ENCODE measurements at places on chromosomes 2 and 18.

GRCh38 chr18:34544930-34545329 lies 165.2 kb upstream of the DTNA start:
- H3K4me1 ChIP-seq = no peaks in the 10 kb centered on the region
- H3K36me3 ChIP-seq = no peaks in the 10 kb centered on the region
- no peak overlapping the region for H3K27ac ChIP-seq
- H3K4me3 ChIP-seq = no peak overlapping the region

DNA sequence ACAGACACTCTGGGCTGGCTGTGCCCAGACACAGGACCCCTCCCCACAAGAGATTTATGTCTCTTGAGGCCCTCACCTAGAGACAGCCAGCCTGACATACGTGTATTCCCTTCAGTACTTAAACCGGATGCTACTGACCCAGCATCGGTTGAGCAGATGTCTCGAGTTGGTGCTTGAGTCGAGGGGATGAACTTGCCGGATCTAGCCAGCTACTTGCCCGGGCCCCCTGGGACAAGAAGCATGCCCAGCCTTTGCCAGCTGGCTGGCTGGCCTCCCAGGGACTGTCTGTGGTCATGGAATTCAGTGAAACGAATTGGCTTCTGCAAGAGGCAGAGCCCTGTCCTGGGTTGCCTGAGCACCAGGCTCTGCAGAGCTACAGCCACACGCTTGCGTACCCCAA lies 36.0 kb downstream of the DNMT3A start:
- H3K36me3 ChIP-seq = no peaks in the 10 kb centered on the region
- peaks cover 26% of the 10 kb centered on the region for H3K4me1 ChIP-seq
- DNase-seq = no peak
- no peaks in the 10 kb centered on the region for H3K27me3 ChIP-seq
- no peak overlapping the region for H3K4me3 ChIP-seq

DNA sequence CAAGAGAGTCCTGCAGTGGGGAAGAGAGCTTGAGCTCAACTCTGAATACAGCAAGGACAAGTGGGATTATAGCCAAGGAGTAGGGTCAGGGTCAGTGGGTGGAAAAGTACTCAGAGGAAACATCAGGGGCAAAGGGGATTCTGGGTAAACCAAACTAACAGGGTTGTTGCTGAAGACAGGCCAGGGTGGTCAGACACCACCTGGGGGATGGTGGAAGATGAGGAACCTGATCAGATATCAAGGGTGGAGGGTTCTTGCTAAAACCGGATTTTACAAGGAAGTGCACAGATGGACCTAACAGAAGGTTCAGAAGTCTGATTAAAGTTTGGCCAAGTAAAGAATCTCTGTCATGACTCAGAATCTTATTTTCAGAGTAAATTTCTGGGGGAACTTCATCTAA lies 16.5 kb downstream of the OSBPL1A start:
- H3K4me3 ChIP-seq = no peak overlapping the region
- no peak overlapping the region for H3K27ac ChIP-seq
- no peaks in the 10 kb centered on the region for H3K27me3 ChIP-seq
- DNase-seq = no peak
- no peaks in the 10 kb centered on the region for H3K4me1 ChIP-seq
- no peaks in the 10 kb centered on the region for H3K36me3 ChIP-seq

DNA sequence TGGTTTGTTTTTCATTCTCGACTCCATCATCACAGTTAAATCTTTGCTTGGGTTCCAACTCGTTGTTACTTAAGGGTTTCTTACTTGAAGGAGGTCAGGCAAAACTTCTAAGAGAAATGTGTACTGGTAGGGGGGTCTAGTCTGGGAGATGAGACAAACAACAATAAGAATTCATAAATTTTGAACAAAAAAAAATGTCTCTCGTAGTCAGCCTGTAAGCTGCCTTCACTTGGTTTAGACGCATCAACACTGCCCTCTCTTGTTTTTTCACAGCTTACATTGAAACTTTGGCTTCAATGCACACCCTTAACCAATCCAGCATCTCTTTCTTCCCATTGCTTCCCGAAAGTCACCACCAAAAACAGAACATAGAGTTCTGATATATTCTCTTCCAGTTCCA lies 576.4 kb upstream of the PIK3C3 start:
- peaks cover 19% of the 10 kb centered on the region for H3K4me1 ChIP-seq
- H3K27me3 ChIP-seq = no peaks in the 10 kb centered on the region
- H3K4me3 ChIP-seq = no peak overlapping the region
- no peak overlapping the region for H3K27ac ChIP-seq
- H3K36me3 ChIP-seq = no peaks in the 10 kb centered on the region

GRCh38 chr2:225120186-225120585 lies 77.9 kb upstream of the DOCK10 start:
- H3K27ac ChIP-seq = no peak overlapping the region
- no peak overlapping the region for H3K4me3 ChIP-seq
- H3K36me3 ChIP-seq = no peaks in the 10 kb centered on the region
- DNase-seq = no peak

DNA sequence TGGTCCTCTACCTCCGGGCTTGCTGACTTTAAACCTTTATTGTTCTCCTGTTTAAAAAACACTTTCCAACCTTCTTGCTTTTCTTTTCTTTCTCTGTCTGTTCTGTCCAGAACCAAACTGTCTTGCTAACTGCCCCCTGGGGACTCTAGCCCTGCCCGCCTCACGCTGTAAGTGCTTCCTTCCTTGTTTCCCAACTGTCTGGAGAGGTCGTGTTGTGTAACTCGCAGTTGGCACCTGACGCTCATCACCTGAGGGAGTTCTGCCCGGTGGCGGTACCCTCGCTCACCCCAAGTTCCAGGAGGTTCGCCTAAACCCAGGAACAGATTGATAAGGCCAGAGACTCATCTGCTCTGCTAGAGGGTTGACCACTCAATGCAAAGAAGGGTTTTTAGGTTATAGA lies 123.4 kb downstream of the MTCL1 start:
- no peaks in the 10 kb centered on the region for H3K27me3 ChIP-seq
- H3K36me3 ChIP-seq = no peaks in the 10 kb centered on the region
- no peak for DNase-seq
- H3K4me1 ChIP-seq = no peaks in the 10 kb centered on the region

DNA sequence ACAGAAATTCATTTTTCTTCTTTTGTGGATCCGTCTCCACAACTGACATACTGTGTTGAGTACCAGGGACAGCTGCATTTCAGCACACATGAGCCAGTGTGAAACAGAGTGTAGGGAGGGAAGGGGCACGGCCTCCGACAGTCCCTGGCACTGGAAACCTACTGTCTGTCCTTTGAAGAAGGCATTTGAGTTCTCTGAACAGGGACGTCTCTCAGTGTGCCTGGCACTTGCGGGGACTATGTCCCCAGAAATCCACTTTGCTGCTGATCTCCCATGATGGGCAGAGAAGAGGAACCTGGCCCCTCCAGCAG lies 48.1 kb downstream of the PLB1 start:
- H3K4me3 ChIP-seq = no peak overlapping the region
- H3K36me3 ChIP-seq = no peaks in the 10 kb centered on the region
- H3K4me1 ChIP-seq = peaks cover 47% of the 10 kb centered on the region
- peak overlapping the region; percentile 76 for H3K27ac ChIP-seq

DNA sequence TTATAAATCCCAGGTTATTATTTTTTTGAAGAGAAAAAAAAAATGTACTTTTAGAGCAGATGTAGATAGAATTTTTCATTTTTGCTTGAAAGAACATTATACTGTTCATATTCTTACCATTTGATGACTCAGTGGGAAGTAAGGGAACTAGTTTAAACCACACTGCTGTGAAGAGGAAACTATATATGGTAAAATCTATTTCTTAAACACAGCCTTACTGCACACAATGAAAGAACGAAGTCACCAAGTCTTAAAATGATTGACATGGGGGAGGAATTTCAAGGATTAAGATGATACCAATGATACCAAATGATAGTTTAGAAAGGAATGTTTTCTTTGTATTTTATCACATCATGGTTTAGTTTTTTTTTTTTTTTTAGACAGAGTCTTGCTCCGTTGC lies 5.0 kb downstream of the ACTR2 start:
- H3K4me1 ChIP-seq = no peaks in the 10 kb centered on the region
- H3K27ac ChIP-seq = no peak overlapping the region
- no peaks in the 10 kb centered on the region for H3K36me3 ChIP-seq
- no peak overlapping the region for H3K4me3 ChIP-seq
- no peaks in the 10 kb centered on the region for H3K27me3 ChIP-seq

- H3K36me3 ChIP-seq = no peaks in the 10 kb centered on the region
- H3K4me3 ChIP-seq = no peak overlapping the region
- H3K4me1 ChIP-seq = no peaks in the 10 kb centered on the region
- H3K27me3 ChIP-seq = no peaks in the 10 kb centered on the region
Observed at GRCh38 chr18:79487183-79487800, 91.6 kb downstream of the NFATC1 start.

DNA sequence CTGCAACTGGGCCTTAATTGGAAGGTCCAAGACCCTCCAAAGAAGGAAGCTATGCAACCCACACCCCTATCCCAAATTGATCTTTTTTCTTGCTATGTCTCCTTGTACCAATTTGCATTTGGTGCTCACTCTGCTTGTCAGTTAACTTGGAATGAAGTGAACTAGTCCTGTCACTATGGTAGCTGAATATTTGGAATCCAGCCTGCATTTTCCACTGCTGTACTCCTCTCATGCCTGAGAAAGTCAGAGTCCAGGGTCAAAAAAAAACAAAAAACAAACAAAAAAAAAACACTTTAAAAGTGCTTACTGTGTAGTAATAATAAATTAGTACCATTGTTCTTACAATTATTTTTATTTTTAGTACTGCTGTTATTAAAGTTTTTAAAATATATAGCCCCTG lies 462.8 kb upstream of the SLC8A1 start:
- no peak for DNase-seq
- H3K36me3 ChIP-seq = no peaks in the 10 kb centered on the region
- H3K4me1 ChIP-seq = no peaks in the 10 kb centered on the region
- no peaks in the 10 kb centered on the region for H3K27me3 ChIP-seq
- no peak overlapping the region for H3K27ac ChIP-seq

- peaks cover 2% of the 10 kb centered on the region for H3K27me3 ChIP-seq
- peaks cover 18% of the 10 kb centered on the region for H3K4me1 ChIP-seq
- no peaks in the 10 kb centered on the region for H3K36me3 ChIP-seq
- no peak for DNase-seq
Observed at GRCh38 chr2:233352141-233352842, 2.0 kb upstream of the DGKD start.

GRCh38 chr2:174800436-174801205 lies 36.3 kb upstream of the CHRNA1 start:
- no peak overlapping the region for H3K27ac ChIP-seq
- H3K4me1 ChIP-seq = peaks cover 49% of the 10 kb centered on the region
- no peaks in the 10 kb centered on the region for H3K27me3 ChIP-seq
- H3K4me3 ChIP-seq = no peak overlapping the region

- no peaks in the 10 kb centered on the region for H3K36me3 ChIP-seq
- H3K4me1 ChIP-seq = no peaks in the 10 kb centered on the region
- H3K27me3 ChIP-seq = no peaks in the 10 kb centered on the region
- H3K27ac ChIP-seq = no peak overlapping the region
Observed at GRCh38 chr2:199405241-199405640, 52.5 kb downstream of the SATB2 start.

GRCh38 chr2:73859721-73860586 lies 31.2 kb downstream of the STAMBP start:
- H3K36me3 ChIP-seq = peaks cover 49% of the 10 kb centered on the region
- H3K4me1 ChIP-seq = no peaks in the 10 kb centered on the region
- no peak overlapping the region for H3K4me3 ChIP-seq
- H3K27me3 ChIP-seq = no peaks in the 10 kb centered on the region
- no peak overlapping the region for H3K27ac ChIP-seq

GRCh38 chr2:6887751-6888192 lies 10.2 kb downstream of the RSAD2 start:
- H3K36me3 ChIP-seq = no peaks in the 10 kb centered on the region
- no peak overlapping the region for H3K4me3 ChIP-seq
- DNase-seq = no peak
- H3K27me3 ChIP-seq = no peaks in the 10 kb centered on the region
- H3K4me1 ChIP-seq = no peaks in the 10 kb centered on the region
- no peak overlapping the region for H3K27ac ChIP-seq

Measured in cardiac muscle cell (in vitro differentiated cells and primary cell).